ENCODE measurements at places on chromosomes 16 and 17.

- DNase-seq: no peak
Observed at GRCh38 chr17:35765756-35766488, 5.2 kb downstream of the C17orf50 start.

- DNase-seq: no peak
Observed at GRCh38 chr17:323721-324571, 28.7 kb downstream of the RPH3AL start.

DNA sequence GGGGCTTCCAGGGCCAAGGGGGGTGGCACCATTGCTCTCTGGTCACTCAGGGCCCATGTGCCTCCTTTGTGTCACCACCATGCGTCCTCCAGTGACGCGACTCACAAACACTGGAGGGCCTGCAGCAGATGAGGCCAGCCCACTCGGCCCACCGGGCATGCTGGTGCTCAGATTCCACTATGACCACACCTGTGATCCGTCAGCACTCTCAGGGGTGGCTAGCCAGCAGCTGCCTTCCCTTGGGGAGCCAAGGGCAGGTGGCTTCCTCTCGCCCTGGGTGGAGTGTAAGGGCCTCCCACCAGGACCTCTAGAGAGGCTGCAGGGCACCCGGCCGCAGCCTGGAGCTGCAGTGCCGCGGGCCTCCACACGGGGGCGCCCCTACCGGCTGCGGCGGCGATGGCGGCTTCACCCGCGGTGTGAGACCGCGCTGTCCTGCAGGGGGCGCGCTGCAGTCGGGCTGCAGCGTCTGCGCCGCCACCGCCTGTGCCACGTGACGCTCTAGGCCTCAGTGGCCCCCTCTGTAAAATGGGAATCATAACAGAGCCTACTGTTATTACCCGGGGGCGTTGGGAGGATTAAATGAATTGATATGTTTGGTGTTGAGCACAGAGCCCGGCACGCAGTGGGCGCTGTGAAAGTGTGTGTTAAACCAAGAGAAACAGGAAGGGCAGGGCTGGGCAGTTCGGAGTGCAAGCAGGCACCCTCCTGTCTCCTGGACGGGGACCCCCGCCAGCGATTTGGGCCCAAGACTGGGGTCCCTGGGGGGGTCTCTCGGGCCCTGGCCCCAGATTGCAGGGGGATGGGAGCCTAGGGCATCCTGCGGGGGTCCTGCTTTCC is 192.4 kb upstream of the GSE1 start:
- peak; percentile 76 for DNase-seq

- DNase-seq: no peak
Observed at GRCh38 chr17:12857592-12857991, 68.3 kb downstream of the ARHGAP44 start.

DNA sequence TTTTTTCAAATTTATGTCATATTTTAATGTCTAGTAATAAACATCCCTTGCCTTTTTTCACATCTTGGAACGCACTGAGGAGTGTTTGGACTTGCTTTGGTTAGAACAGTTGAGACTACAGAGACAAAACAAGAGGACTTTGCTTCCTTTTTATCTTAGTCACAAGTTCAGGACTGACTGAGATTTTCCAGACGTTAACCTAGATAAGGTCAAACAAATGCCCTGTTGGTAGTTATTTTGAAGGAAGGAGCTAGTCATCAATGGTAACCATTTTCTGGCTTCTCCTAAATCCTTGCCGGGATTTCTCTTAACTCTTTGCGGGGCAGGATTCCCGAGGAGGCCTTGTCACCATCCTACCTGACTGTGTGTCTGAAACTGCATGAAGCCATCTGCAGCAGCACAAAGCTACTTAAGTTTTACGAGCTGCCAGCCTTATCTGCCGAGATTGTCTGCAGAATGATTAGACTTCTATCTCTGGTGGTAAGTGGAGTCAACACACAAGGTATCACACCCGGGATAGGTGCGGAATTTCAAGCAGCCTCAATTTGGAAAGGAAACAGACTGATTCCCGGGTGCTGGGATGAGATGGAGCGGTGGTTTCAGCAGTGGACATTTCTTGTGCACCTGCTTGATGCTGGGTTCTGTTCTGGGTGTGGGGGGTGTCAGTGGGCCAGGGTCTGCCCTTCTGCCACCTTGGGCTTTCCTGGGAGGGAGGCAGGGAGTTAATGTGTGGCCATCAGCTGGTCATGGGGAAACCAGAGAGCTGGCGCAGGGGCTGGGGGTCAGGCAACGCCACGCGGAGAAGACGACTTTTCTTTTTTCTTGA is 48.3 kb downstream of the RNF213 start:
- no peak for DNase-seq

- no peak for DNase-seq
Observed at GRCh38 chr17:57404073-57404472, 147.8 kb downstream of the MSI2 start.

- DNase-seq: no peak
Observed at GRCh38 chr17:42623732-42624596, 14.5 kb downstream of the TUBG1 start.

- DNase-seq: no peak
Observed at GRCh38 chr16:12737563-12737962, 66.1 kb downstream of the CPPED1 start.

DNA sequence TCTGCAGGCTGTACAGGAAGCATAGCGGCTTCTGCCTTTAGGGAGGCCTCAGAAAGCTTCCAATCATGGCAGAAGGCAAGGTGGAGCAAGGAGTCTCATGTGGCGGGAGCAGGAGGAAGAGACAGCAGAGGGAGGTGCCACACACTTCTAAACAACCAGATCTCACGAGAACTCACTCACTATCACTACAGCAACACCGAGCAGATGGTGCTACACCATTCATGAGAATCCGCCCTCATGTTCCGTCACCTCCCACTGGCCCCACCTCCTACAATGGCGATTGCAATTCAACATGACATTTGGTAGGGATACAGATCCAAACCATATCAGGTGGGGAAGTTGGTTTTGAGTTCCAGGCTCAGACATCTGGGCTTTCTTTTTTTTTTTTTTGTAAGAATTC is 31.9 kb upstream of the NUDT7 start:
- no peak for DNase-seq

DNA sequence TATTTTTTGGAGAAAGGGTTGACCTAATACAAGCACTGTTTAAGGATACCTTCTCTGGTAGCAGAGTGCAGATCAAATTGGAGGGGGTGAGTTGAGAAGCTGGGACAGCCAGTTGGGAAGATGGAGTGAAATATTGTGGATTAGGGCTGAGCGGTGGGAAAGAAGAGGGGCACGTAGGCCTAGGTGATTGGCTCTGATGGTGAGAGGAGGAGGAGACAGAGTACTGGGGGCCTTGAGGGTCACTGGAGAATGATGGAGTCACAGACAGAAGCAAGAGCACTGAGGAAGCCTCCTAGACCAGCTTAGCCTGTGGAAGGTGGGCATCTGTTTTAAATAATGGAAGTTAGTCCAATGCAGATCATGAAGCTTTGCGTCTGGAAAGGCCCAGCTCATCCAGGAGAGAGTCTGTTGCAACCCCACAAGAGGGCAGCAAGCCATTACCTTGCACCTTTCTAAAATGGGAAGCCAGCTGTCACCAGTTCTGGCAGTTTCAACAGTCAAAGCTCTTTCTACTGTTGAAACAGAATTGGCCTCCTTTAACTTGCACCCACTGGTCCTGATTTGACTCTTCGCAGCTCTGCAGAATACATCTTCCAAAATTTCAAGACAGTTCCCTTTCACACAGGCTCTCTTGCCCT is 11.8 kb downstream of the SLC9A5 start:
- DNase-seq: no peak

- no peak for DNase-seq
Observed at GRCh38 chr16:1659031-1659430, 19.0 kb upstream of the JPT2 start.

DNA sequence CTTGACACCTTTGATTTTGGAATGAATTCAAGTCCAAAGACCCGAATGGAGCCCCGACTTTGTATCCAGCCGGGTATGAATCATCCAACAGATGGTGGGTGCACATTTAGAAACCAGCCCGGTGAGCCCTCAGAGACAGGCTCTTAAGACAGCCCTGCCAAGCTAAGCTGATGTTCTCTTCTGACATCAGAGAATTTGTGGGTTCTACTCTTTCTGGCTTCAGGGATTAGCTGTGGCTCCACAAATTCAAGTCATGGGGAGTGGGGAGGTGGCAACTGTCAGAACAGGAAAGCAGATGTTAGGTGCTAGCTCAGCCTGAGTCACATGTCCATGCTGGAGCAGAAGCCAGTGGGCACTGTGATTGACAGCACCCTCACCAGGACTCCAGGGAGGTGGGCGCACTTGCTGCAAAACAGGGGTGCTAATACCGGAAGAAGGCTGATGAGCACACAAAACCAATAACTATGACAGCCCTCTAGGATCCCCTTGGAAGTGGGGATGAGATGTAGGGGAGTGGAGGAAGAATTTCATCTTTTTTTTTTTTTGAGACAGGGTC is 31.4 kb upstream of the XYLT2 start:
- DNase-seq: no peak

DNA sequence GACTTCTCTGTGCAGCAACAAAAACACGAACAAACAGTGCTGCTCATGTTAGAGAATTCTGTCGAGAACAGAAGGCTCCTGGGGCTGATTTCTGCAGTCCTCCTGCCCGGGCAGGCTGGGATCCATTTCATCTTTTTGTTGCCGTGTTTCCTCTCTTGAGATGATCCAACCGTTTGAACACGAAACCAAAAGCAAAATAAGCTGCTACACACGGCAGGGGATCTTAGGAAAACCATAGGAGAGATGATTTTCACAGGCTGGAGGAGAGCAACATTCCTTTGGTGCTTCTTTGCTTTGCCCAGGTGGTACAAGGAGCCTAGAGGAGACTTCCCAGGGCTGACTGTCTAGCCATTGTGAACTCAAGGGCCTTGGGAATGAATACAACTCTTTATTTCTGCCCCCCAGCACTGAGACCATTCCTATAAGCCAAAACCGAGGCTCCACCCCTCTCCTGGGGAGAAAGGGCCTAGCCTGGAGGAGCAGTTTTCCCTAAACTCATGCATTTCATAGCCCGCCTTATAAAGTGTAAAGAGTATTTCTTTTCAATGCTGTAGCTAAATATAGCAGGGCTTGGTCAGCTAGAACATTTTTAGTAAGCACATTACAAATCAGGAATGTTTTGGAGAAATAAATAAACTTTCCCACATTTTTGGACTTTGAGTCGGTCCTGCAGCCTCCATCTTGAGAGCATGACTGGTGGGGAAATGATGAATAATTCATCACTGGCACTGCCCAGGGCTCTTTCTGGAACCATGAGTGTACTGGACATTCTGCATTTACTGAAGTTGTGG is 7.7 kb downstream of the FOXL1 start:
- no peak for DNase-seq

GRCh38 chr16:72286936-72287620 is 115.1 kb upstream of the PMFBP1 start:
- DNase-seq: no peak

DNA sequence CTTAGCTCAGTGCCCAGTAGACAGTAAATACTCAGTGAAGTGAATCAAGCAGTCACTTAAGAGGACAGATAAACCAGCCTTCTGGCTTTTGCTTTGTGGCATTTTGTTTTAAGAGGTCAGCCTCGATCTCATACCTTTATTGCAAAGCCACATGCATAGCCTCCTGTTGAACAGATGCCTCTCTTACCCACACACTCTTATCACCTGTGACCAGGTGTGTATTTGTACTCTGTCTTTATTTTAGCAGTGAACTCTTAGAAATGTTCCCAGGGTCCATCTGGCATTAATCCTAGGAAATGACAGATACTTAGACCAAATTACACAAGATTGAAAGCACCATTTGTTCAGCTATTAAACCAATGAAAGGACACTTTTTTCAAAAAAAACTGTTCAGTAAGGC is 1426.5 kb downstream of the CDH11 start:
- no peak for DNase-seq

DNA sequence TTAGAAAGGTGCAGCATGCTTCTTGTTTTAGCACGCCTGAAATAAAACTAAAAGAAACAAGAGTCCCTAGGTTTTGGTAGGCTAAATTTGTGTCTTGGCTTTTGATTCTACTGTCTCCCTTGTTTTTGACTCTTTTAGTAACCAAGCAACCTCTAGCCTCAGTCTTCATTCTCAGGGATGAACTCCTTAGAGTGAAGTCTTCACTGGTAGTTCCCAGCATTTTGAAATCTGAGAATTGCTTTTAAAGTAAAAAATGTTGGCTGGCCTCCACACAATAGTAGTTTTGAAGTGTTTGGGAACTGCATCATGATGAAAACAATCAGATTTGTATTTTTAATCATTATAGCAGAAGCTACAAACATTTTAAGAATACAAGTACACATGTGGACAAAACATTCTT is 6.1 kb upstream of the CDR2 start:
- DNase-seq: no peak

- DNase-seq: no peak
Observed at GRCh38 chr16:54015147-54015546, 271.4 kb downstream of the IRX3 start.

- DNase-seq: no peak
Observed at GRCh38 chr17:50686494-50687199, 21.1 kb downstream of the ANKRD40 start.

- DNase-seq: peak; percentile 33
Observed at GRCh38 chr17:4594931-4595684, 10.8 kb downstream of the SMTNL2 start.

DNA sequence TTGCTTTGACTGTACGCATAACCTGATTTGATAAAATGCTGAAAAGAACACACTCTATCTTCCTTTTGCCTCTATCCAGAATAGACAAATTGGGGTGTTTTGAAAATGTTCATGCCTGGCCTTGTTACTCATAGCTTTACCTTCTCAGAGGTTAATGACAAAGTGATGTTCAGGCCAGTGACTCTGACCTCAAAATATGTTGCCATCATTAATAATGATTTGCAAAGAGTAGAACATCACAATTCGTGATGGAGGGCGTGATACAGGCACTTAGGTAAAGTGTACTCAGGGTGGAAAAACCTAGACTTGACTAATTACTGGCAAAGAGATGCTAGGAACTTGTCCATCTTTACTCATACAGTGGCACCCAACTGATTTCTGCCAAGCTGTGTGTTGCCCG is 656.6 kb upstream of the SOX9 start:
- DNase-seq: no peak

- no peak for DNase-seq
Observed at GRCh38 chr17:37273409-37274051, 102.3 kb upstream of the C17orf78 start.

- DNase-seq: no peak
Observed at GRCh38 chr16:82386761-82387160, 216.7 kb upstream of the MPHOSPH6 start.

DNA sequence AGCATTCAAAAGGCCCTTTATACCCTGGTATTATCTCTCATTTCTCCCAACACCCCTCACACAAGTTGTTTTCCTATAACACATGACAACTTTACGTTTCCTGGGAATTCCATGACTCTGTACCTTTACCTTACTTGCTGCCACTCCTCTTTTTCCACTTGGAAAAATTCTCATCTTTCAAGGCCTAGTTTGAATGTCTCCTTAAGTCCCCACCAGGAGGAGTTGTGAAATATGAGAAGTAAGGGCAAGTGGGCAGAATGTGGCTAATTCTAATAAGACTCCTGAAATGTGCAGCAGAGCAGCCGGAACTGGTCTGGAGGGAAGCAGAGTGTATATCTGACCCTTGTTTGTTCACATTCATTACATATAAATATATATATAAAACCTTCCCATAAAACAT is 39.7 kb downstream of the BRCA1 start:
- DNase-seq: no peak
